ENCODE measurements at places on chromosomes 16 and 17.
A peak's percentile ranks its signal among the peaks of the same experiment; 100 is the strongest.

- DNase-seq = no peak
These were observed 2.0 kb upstream of the ELMO3 start for GRCh38 chr16:67196881-67197280.

GRCh38 chr16:85720302-85720637 is 30.6 kb downstream of the C16orf74 start:
- DNase-seq = peak; percentile 76

DNA sequence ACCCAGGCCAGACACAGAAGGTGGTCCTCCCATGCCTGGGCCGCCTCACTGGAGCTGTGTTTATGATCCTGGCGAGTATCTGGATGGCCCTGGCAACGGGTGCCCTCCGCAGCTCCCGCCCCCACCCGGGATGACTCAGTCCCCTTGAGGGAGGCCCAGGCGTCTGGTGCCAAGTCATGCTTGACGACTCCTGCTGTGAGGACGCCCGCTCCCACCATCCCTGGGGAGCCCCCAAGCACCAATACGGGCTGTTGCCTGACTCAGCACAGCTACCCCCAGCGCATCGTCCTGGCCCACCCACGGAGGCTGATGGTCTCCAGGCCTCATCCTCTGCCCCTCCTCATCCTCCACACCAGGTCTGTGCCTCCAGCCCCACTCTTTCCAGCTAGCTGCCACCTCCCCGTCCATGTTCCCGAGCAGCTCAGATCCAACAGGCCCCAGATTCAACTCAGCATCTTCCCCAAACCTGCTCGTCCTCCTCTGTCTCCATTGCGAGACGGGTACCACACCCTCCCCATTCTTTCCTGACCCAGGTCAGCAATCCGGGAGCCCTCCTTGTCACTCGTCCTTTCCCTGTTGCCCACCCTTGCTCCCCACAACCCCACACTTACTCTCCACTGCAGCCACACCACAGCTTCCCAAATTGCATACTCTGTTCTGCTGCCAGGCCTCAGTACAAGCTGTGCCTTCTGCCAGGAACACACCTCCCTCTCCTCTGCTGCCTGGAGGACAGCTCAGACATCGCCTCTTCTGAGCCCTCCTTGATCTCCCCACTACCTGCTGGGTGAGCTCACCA is 2.6 kb downstream of the CAMKK1 start:
- DNase-seq = peak; percentile 62

- no peak for DNase-seq
These were observed 98.1 kb downstream of the GNAO1 start for GRCh38 chr16:56289416-56289815.

DNA sequence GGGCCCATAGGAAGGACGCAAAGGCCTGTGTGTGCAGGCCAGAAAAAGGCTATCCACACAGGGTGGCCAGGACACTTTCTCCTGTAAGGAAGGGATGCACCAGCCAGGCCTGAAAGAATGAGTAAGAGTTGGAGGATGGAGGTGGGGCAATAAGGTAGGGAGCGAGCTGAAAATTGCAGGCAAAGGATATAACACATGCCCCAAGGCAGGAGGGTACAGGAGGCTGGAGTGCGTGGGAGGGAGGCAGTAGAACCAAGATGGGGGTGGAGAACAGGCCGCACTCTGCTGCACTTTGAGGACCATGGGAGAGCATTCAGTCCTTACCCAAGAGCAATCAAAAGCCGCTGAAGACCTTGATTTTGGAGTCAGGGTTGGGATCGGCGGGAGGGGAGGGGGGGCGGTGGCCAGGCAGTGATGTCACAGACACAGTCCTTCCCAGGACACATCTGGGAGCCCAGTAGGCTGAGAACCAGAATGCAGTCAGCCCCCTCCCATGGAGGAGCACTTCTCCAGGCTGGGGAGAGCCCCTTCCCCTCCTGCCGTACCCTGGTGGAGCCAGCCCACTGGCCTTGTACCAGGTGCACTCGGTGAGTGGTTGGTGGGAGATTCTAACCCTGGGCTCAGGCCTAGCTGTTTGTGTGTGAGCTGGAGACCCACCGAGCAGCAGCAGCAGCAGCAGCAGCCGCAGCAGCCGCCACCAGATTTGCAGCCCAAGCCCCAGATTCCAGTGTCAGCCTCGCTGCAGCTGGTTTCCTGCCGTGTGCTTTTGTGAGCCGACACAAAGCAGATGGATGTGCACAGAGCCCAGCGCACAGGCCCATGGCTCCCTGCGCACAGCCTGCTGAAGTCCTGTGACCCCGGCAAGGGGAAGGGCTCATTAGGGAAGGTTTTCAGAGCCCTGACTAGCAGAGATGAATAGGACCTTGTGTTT is 17.5 kb downstream of the ANKRD40 start:
- no peak for DNase-seq

- DNase-seq = no peak
These were observed 78.3 kb downstream of the PLD6 start for GRCh38 chr17:17127730-17128291.

- DNase-seq = peak; percentile 60
These were observed 12.7 kb downstream of the SLC35B1 start for GRCh38 chr17:49694847-49695697.

GRCh38 chr16:57745768-57746167 is 10.2 kb downstream of the KATNB1 start:
- no peak for DNase-seq

- DNase-seq = no peak
These were observed 6.4 kb upstream of the CRK start for GRCh38 chr17:1462164-1463112.

DNA sequence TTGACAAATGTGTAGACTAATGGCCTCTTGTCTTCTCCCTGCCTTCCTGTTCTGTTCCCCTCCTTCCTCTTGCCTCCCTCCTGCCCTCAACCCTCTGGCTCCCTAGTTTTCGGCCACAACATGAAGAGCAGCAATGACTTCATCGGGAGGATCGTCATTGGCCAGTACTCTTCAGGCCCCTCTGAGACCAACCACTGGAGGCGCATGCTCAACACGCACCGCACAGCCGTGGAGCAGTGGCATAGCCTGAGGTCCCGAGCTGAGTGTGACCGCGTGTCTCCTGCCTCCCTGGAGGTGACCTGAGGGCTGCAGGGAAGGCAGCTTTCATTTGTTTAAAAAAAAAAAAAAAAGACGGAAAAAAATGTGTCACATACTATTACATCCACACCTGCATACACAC is 18.8 kb upstream of the CLEC19A start:
- DNase-seq = no peak

GRCh38 chr17:73292031-73292531 is 19.7 kb downstream of the CDC42EP4 start:
- DNase-seq = no peak

DNA sequence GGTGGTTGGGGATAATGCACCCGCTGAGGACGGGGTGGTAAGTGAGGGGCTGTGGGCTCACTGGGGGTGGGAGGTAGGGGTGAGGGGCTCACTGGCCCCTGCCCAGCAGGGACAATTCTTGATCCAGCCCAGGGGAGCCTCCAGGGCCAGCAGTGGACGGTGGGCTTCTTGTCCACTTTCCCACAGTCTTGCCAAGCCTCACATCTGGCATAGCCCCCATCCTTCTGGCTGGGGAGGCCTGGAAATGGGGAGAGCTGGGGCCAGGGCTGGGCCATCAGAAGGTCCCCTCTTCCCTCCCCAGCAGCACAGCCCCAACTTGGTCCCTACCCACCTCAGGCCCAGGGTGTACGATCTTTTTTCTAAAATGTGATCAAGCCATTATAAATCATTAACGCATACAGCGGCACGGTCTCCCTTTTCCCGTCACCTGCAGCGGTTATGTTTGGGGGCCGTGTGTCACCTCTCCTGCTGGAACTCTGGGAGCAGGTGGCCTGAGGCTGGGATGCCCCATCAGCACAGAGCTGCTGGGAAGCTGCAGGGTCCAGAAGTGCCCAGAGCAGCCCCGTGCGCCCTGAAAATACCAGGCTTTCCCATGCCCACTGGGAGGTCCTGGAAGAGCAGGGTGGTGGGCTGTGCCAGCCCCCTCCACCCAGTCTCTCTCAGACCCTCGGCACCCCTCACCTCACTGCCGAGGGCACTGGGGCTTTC is 7.2 kb upstream of the SETD6 start:
- no peak for DNase-seq

GRCh38 chr16:81321536-81321935 is 6.8 kb downstream of the GAN start:
- no peak for DNase-seq
